Tongue (tissue), 3 donors: ENCODE measurements at places on chromosomes 7 and 10.

DNA sequence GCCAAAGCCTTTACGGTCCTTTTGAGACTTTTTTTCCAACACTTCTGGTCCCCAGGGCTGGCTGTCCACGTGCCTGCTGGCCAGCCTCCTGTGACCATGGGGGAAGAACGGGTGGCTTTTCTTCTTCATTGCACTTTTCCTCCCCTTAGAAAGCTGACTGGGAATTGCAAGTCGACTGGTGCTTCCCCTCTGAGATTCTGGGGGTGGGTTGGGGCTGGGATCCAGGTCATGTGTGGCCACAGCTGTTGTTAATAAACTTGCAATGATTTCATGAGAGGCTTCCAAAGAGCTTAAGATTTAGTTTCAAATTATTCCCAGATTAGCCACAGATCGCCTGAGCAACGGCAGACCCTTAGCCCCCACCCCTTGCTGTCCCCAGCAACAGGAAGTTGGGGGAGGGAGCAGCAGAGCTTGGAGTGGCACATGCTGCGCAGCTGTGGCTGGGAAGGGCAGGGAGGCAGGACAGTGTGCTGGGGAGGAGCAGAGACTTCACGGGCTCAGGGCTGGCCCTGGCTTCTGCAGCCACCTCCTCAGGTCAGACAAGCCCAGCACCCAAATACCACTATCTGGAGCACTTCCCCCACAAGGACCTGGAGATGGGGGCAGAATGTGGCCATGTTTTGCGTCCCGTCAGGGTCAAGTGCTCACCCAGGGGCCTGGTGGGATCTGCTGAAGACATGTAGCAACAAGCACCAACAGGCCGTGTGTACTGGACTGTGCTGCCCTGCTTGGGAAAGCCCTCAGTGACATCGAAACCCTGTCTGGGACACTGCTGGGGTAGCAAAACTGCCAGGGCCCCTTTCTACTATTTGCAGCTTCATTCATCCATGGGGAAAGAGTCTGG, 147.1 kb downstream of the RNF216 start:
- DNase-seq, result peak; percentile 98

DNA sequence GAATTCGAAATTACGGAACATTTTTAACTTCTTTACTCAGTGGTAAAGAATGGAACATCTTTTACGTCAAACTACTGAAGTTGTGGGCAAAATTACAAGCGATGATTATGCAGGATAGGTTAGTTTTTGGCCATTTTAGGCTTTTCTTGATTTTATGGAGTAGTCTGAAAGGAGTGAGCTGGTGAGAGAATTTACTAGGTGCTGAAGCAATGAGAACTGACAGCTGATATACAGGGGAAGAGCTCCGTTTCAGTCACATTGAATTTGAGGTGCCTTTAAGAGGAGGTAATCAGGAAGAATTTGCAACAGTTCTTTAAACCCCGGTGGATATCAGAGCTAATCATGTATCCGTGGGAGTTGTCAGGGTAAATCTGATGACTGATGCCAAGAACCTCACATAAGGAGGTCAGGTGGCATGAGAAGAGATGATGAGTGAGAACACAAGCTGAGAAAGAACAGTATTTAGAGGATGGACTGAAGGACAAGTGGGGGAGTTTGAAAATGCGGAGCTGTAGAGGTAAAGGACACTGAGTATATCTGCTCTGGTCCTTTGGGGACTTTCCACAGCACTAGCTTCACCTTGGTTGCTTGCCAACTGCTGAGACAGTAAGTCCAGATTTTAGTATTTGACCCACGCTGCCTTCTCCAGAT, 104.3 kb downstream of the AHR start:
- no peak for DNase-seq

GRCh38 chr7:139823959-139824521, 5.0 kb upstream of the TBXAS1 start:
- DNase-seq, result no peak

DNA sequence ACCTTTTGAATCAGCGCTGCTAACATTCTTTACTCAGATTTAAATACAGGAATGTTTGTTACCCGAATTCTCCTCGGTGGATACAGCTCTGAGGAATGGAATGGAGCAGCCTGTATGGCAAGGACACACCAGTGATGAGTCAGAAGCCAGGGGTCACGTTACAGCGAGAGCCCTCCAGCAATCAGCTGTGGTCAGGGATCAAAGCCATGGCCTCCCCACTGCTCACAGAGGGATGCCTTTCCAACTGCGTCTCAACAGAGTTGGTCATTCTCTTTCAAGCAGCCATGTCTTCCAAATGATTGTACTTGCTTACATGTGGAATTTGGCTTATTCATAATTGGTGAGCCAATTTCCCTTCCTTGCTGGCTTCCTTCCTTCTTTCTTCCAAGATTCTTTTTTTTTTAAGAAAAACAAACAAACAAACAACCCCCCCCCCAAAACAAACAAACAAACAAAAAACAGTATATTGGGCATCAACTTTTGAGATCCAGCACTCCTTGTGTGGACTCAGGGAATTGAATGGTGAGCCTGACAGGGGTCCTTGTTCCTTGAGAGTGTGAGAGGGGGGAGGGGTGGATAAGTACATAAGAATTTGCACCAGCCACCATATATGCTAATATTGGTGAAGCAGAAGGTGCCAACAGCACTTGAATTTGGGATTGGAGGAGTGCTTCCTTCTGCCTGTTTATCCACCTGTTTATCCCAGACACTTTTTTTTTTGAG, 100.2 kb downstream of the ATXN7L1 start:
- DNase-seq, result peak; percentile 76

DNA sequence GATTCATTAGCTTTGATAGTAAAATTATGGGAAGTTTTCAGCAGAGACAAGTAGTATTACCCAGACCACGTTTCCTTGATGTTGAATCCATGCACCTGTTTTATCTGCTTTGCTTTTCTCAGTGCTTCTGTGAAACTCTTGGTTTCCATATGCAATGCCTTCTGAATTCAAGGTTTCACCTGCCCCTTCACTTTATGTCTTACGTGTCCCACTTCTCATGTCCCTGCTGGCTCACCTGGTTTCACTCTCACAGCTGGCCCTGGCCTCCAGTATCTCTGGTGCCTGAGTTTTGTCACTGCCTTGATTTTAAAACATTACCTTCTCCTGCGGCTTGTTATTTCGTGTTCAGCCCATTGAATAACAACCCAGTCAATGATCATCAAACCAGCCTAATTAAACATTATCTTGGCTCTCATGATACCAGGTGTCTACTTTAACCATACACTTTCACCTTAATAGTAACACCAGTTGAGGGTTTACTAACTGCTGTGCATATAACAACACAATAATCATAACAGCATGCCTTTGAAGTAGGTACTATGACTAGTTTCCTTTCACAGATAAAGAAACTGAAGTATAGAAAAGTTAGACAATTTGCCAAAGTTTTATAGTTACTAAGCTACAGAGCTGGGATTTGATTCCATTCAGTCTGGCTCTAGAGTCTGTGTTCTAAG, 175.7 kb upstream of the PCLO start:
- no peak for DNase-seq

DNA sequence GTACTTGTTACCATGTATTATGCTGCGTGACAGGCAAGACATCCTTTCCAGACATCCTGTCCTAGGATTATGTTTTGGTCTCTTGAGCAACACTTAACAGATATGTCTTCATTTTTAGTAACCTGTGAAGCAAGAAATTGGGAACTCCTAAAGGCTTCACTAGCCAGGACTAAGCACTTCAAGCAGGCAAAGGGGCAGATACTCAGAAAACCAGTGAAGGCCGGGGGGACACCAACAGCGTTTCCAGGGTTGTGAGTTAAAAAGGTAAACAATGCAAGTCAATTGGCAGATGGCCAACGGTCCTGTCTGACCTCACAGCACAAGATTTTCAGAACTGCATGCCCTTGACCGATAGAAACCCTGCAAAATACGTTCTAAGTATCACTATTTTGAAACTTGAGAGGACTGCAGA, 77.6 kb upstream of the SFMBT2 start:
- DNase-seq, result peak; percentile 72

GRCh38 chr10:11846542-11846941, 23.4 kb downstream of the PROSER2 start:
- DNase-seq, result no peak

DNA sequence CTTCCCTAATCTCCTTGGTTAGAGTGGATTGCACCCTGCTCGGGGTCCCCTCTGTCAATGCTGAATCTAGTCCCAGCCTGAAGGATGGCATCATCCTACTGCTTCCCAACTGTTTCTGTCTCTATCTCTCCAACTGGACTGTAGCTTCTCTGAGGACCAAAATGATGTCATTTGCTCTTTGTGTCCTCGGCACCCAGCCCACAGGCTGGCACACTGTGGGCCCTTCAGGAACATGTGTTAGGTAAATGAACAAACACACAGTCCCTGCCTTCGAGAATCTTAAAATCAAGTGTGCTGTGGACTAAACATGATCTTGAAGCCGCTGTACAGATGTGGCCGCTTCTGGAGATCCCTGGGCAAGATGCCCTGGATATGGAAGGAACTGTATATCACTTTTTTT, 5.0 kb upstream of the CDH23 start:
- DNase-seq, result peak; percentile 17

- DNase-seq, result peak; percentile 43
Measured at GRCh38 chr7:909358-910329, 33.3 kb downstream of the GET4 start.

- peak; percentile 98 for DNase-seq
Measured at GRCh38 chr7:75878769-75879611, at the start of gene RHBDD2. TSS of gene RHBDD2 (plus strand) at chr7:75879034. CDS start at chr7:75879083, 49 bp downstream.

- peak; percentile 53 for DNase-seq
Measured at GRCh38 chr10:75407713-75408508, 6.3 kb upstream of the ZNF503 start.

DNA sequence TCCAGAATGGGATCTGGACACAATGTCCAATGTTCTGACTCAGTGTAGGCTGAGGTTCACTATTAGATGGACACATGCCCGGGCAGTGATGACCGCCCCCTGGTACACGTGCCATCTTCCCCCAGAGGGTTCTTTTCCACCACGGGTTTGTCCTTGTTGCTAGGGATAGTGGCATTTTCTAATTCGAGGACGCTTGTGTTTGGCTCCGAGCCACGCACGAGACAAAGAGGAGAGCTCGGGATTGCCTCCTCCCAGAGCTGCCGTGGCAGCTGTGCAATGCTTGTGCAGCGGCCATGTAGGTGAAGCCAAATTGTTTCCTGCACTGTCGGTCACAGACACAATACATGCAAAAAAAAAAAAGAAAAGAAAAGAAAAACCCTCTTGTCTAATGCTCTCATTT, 207.5 kb downstream of the PAXIP1 start:
- DNase-seq, result peak; percentile 76

DNA sequence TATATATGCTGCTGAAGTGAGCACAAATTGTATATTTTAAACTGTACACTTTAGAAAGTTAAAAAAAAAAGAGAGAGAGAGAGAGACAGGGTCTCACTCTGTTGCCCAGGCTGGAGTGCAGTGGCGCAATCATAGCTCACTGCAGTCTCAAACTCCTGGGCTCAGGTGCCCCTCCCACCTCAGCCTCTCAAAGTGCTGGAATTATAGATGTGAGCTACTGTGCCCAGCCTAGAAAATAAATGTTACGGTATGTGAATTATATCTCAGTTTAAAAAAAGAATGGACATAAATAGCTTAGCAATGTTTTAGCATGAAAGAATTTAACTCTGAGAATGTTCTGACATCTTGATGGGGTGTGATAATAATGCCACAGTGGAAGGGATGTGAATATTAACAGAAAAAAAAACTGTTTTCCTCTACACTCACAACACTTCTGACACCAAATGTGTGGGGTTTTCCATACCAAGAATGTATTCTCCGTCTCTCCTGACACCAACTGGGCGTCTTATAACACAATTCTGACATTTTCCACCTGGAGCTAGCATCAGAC, 162.1 kb downstream of the PLCE1 start:
- DNase-seq, result no peak

- no peak for DNase-seq
Measured at GRCh38 chr10:12602521-12602920, 253.2 kb downstream of the CAMK1D start.

- peak; percentile 23 for DNase-seq
Measured at GRCh38 chr10:98617906-98618520, 171.3 kb upstream of the HPS1 start.

GRCh38 chr7:79377097-79377496, 76.4 kb downstream of the MAGI2 start:
- DNase-seq, result no peak

DNA sequence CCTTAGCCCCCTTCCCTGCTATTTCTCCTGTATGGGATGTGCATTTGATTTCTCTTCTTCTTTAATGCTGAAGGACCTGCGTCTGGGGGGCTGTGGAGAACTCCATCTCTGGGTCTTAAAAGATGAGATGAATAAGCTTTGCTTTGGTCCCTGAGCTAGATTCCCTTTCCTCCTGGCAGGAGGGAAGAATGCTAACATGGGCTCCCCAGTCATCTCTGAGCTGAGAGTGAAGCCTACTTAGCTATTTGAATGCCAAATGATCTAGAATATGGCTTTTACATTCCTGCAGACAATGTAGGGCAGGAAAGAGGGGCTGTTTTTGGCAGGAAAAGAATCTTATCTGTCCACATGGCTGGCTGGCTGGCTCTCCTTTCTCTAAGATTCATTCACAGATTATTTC, 62.6 kb upstream of the EFCAB10 start:
- DNase-seq, result peak; percentile 11

GRCh38 chr10:79390551-79391229, 43.4 kb downstream of the PPIF start:
- DNase-seq, result no peak

- no peak for DNase-seq
Measured at GRCh38 chr10:77463967-77464745, 173.5 kb downstream of the KCNMA1 start.

DNA sequence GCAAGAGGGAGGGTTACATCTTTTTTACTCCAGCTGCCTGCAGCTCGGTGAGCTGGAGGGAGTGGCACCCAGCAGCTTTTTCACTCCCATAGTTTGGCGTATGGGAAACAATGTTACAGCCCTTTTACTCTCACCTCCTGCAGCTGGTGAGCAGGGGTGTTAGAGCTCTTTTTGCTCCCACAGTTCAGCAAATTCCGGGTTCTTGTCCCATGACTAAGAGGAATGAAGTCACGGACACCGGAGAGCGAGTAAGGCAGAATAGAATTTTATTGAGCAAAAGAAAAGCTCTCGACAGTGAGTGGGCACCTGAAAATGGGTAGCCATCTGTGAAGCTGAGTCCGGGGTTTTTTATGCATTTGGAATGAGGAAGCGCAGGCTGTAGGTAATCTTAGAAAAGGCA, 446.6 kb downstream of the GFRA1 start:
- DNase-seq, result no peak

DNA sequence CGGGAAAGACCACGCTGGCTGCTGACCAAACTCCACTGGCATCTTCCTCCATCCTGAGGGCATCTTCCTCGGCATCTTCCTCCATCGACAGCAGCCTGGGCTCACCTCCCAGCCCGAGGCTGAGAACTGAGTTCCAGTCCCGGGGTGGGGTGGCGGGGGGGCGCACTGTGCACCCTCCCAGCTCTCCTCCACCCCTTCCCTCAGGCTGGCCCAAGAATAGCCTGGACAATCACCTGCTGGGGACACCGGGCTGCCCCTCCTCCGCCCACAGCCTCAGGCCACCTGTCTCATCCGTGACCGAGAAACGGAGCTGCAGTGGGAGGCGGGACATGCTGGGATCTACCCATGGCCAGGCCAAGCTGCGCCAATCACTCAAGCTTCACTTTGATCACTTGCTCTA, 37.2 kb downstream of the DIP2C start:
- peak; percentile 51 for DNase-seq

- DNase-seq, result no peak
Measured at GRCh38 chr10:24848195-24848594, 104.2 kb downstream of the PRTFDC1 start.
